Hippocampal formation (tissue), 2 donors: ENCODE measurements at places on chromosomes 3 and 15.

GRCh38 chr3:194138732-194139070 lies 2.8 kb downstream of the HES1 start:
- no peak for DNase-seq

DNA sequence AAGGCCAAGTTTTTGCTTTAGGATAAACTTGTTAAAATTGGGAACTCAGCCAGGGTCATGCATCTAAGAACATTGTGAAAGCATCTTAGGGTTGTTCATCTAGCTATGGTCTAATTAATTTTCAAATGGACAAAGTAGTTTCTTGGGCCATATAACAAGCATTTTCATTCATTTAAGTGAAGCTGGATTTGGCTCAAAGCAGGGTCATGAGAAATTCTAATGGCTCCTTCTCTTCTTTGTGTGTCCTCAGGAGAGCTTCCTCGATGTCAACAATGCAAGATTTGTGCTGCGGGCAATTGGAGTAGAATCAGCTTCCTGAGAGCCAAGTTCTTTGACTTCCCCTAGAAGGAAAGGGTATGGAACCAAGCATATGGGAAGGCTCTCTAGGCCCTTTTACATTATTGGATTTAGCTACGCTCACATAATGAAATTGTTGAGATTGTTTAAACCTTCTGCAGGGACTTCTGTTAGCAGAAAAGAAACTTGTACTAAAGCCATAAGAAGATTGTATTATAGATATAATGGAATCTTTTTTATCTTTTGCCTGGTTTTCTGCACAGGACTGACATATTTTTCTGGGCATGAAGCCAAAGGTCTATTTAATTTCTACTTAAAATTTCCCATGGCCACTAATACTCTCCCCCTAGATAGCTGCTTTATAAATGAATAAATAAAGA lies 1.8 kb upstream of the SAMMSON start:
- DNase-seq = no peak

DNA sequence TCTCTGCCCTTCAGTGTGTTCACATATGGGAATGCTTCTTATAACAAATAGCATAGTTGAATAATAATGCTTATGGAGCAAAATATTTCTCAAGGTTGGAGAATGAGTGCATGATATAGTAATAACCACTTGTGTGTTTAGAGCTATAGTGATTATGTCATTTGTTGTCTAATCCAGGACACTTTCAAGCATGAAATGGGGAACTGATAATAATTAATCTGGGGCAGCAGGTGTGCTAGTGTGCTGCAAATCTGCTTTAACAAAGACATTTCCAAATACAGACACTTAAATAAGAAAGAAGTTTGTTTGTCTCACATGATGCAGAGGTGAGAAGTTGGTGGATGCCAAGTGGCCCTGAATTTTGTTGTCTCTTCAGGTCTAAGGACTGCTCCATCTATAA lies 579.3 kb upstream of the GRM7 start:
- DNase-seq = no peak

DNA sequence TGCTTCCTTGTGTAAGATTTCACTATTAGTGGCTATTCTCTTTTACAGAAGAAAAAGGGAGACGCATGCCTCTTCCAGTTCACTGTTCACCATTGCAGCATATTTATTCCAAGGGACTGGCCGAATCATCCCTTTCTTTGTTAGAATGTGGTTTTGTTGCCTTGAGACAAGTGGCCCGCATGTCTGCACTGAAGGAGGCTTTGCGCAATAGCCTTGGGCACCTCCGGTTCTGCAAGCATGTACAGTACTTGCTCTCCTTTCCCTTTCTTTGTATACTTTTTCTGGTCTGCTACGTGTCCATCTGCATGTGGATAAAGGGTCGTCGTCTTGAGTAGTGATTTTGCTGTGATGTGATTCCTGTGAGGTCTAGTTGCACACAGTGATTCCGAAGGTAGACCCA lies 43.0 kb downstream of the FLNB start:
- DNase-seq = no peak

DNA sequence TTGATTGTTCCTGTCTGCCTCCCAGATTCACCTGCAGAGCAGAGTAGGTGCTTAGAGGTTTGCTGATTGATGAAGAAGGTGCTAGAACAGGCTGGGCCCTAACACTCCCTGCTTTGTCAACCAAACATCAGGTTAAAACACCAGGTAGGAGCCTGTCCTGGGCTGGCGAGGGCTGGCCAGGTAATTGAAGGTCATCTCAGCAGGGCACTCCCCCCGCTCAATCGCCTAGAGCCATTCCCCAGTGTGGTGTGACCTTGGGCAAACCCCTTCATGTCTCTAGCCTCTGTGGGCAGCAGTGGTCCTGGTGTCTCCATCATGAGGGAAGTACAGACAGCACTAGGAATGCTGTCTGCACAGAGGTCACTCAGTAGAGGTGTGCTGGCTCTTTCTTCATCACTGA lies 88.3 kb downstream of the KLF15 start:
- DNase-seq = no peak
